Osteoblast (primary cell): ENCODE measurements at places on chromosomes 12 and 14. TPM values are rescaled to one million over a fixed set of nuclear protein-coding genes. Genes with fewer than 3 reads are reported as not detected.
A peak's percentile ranks its signal among the peaks of the same experiment; 100 is the strongest.

VASH1 gene
- total RNA-seq: 4.0 and 5.6 TPM in 2 replicates

ARHGEF25 gene
- total RNA-seq: 20.6 and 23.9 TPM in 2 replicates

MUCL1 gene
- not detected in 2 replicates for total RNA-seq

APOF gene
- total RNA-seq: not detected in 2 replicates

BMP4 gene
- 6.8 and 7.6 TPM in 2 replicates for total RNA-seq

DNA sequence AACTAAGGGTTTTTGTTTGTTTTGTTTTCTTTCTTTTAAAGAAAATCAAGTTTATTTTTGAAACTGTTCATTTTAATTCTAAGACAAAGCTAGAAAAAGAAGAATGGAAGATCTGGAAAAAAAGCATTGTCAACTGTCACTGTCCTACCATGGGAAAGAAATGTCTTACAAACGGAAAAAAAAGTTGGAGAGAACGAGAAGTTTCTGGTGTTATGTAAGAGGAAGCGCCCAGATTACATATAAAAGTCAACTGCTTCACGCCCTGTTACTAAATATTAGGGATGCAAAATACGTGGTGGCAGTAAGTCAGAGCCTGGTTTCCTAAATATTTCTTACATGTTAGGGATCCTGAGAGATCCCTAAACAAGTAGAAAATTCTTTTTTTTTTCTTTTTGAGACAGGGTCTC is 14.3 kb upstream of the FBXL14 start:
- no peak for DNase-seq

GRCh38 chr12:61531195-61531594 is 729.0 kb upstream of the USP15 start:
- DNase-seq: no peak

DNA sequence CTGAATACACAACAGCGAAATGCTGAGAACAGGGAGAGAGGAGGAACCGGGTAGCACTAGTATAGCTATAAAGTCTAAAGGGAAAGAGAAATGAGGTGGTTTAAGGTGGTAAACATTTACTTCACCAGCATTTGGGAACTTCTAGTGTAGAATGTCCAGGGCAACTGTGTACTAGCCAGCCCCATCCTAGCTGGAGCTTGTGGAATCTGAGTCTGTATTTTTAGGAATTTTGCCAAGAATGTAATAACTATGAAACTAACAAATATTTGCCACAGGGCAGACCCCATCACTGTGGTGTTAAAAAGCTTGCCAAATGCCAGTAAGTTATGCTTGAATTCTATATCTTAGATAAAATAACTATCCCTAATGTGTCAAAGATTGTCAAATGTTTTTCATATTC is 398.9 kb upstream of the MIS18BP1 start:
- no peak for DNase-seq

DNA sequence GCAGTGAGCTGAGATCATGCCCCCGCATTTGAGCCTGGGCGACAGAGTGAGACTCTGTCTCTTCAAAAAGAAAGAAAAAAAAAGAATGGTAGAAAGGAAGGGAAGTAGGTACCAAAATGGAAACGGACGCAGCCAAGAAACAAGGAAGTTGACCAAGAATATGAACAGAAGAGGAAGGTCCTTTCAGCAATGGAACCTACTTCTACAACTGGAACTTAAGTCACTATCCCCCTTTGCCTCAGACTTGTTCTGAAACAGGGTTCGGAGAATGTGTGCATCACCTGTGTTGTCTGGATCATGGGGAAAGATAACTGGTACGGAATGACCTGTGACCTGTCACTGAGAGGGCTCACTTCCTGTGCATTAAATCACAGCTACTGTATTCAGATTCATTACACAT is 43.9 kb upstream of the RNASE1 start:
- DNase-seq: no peak

DNA sequence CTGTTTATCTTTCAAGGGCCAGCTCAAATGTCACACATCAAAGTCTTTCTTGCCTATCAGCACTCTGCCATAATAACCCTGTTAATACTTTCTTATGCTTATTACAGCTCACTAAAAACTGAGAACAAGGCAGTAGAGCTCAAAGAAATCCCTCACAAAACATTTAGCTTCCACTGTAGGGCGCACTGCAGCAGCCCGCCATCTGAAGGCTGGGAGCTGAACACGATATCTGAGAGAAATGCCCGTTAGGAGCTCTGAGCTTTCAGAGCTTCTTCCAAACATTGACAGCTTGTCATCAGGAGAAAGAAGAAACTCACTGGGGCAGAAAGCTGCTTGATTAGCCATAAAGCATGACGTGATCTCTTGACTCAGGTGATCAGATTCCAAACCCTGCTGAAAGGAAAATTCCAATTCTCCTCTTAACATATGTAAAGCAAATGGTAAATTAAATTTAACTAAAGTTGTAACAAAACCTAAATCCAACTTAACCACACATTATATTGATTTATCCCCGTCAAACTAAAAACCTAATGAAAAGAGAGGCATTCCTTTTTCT is 175.7 kb downstream of the C12orf50 start:
- no peak for DNase-seq

- DNase-seq: no peak
Observed at GRCh38 chr12:4743046-4743445, 22.8 kb downstream of the GALNT8 start.

DNA sequence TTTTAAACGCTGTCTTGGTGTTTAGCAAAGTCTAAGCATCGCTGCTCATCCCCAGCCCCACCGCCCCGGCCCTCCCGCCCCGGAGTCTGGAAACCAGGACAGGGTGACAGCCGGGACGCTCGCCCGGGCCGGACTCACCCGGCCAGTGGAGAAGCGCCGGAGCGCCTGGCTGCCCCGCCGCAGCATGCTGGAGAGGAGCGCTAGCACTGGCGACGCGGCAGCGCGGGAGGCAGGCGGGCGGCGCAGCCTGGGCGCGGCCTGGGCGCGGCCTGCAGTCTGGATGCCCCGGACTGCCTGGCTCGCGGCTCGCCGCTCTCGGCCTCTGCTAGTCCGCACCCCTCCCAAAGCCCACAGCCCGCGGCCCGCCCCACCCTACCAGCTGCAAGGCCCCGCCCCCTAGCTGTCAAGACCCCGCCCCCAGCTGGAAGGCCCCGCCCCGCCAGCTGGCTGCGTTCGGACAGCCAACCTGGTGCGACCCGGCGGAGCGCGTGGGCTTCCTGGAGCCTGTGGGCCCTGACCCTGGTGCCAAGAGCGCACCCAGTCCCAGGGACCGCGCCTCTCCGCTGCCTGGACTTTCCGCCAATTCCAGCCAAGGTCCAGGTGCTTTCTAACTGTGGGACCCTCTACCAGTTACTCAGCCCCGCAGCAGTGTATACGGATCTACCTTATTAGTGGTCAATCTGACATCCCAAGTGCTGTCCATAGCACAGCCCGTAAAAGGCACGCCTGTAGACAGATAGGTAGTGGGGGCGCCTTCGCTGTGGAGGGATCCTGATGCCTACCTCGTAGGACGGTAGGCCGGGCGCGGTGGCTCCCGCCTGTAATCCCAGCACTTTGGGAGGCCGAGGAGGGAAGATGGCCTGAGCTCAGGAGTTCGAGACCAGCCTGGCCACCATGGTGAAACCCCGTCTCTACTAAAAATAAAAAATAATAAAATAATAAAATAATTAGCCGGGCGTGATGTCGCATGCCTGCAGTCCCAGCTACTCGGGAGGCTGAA is at the start of gene ALDH1L2:
Gene ALDH1L2, minus strand, starts transcription at position 208 of the 1,000 bp plus-strand sequence. Its CDS starts 22 bp downstream, at position 186.
- peak; percentile 95 for DNase-seq

GRCh38 chr12:39441189-39441962 is 1.5 kb downstream of the KIF21A start:
- DNase-seq: peak; percentile 68

DNA sequence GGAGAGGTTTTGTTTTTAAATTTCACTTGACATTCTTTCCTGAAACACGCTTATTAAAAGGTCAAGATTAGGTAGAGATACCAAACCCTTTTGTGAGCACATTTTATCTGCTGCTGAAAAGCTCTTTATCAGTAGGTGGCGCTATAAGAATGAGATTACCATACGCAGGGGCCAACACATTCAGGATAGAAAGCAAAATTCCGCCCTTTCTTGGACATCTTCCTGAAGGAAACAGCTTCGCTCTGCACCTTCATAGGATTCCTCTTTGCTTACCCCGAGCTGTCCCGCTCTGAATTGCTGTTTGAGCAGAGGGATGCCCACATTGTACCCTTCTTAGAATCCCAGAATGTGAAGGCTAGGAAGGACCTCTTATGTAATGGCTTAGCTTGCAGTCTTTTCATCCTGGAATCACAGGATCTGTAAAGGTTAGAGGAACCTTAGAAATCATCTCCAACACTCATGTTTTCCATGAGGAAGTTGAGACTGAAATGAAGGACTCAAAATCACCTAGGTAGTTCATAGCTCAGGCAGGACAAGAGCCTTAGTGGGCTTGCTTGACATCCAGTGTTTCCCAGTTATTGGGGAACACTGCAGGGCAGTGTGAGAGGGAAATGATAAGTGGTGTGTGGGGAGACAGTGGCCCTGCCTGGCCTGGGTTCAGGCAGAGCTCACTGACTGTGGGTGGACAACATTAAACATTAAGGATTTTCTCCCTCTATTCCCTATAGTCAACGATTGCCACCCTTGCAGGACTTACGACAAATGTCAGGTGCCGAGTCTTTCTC is 38.7 kb upstream of the CRY1 start:
- DNase-seq: peak; percentile 87

GRCh38 chr12:22046090-22046967 is at the start of gene CMAS:
Gene CMAS (plus strand): TSS chr12:22046218. CDS start chr12:22046304, 86 bp downstream.
- peak; percentile 91 for DNase-seq

DNA sequence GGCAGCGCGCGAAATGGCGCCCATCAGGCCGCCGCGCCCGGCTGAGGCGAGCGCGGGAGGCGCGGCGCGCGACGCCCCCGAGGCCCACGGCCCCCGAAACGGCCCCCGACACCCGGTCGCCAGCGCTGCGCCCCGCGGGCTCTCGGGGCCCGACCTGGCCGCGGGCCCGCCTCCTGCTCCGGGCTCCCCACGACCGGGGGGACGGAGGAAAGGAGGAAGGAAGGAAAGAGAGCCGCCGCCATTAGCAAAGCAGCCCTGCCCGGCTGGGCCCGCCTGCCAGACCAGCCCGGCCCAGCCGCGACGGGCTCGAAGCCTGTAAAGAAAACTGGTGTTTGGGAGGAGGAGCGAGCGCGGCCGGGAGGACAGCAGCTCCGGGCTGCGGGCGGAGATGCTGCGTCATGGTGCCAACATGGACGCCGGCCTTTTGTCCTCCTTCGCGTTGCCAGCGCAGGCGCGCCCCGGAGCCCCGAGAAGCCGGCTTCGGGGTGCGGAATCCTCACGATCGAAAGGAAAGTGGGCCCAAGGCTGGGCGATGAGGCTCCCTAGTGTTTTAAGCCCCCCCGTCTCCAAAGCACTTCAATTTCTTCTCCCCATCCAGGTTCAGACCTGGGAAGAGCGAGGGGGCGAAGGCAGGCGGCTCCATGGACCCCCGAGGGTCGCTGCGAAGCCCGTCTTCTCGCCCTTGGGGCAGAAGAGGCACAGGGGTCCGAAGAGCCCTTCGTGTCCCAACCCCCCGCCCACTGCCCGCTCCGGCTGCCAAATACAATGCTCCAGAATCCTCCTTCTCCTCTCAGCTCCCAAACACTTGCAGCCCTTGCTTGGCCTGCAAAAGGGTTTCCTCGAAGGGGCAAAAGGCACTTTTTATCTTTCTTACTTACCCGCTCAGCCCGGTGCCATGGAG is 2.9 kb upstream of the SETD1B start:
- DNase-seq: peak; percentile 98

GRCh38 chr12:105229371-105229770 is 6.6 kb downstream of the APPL2 start:
- no peak for DNase-seq

DNA sequence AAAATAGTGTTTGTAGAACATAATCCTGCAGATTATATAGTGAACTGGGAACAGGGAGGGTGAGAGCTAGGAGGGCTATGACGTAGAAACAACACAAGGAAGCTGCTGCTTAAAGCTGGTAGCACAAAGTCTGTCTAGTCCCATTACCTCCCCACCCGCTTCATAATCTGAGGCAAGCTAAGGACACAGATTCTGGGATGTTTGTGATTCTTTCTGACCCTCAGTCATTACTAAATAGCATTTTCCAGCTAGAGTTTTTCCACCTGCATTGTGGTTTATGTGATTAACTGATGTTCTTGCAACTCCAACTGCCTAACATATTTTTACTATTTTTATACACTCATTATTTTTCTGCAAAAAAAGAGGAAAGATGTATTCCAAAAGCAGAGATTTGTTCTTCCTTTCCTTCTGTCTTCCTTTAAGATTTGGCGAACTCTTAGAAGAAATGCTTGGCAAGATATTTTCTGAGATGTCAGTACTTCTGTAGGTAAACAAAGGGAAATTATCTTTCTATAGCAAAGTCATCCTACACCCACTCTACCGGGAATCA is 293.2 kb upstream of the FAR2 start:
- DNase-seq: no peak
